ENCODE measurements at places on chromosomes 12 and 14.

DNA sequence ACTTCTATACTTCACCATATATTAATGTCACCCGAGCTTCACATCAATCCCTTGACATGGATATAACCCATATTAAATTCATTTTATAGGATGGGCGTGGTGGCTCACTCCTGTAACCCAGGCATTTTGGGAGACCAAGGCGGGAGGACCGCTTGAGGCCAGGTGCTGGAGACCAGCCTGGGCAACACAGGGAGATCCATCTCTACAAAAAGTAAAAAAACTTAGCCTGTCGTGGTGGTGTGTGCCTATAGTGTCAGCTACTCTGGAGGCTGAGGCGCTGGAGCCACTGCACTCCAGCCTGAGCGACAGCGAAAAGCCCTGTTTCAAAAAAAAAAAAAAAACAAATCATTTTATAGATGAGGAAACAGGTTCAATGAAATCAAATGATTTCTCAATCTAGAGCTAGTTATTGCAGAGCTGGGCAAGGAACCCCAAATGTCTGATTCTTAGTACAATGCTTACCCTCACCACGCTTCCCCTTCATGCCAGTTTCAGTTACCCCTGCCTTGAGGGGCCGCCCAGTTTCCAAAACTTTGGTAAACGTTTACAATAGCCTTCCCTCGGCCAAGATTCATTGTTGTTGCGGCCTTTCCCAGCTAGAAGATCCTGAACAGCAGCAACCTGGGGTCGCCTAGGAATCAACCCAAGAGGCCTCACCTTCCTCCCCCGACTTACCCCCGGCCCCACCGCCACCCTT is 751 bp downstream of the PSMB5 start:
- no peaks in the 10 kb centered on the region for H3K27me3 ChIP-seq
- H3K4me1 ChIP-seq, result peaks cover 29% of the 10 kb centered on the region
- peak overlapping the region; percentile 87 for H3K4me3 ChIP-seq
- H3K27ac ChIP-seq, result peak overlapping the region; percentile 95

DNA sequence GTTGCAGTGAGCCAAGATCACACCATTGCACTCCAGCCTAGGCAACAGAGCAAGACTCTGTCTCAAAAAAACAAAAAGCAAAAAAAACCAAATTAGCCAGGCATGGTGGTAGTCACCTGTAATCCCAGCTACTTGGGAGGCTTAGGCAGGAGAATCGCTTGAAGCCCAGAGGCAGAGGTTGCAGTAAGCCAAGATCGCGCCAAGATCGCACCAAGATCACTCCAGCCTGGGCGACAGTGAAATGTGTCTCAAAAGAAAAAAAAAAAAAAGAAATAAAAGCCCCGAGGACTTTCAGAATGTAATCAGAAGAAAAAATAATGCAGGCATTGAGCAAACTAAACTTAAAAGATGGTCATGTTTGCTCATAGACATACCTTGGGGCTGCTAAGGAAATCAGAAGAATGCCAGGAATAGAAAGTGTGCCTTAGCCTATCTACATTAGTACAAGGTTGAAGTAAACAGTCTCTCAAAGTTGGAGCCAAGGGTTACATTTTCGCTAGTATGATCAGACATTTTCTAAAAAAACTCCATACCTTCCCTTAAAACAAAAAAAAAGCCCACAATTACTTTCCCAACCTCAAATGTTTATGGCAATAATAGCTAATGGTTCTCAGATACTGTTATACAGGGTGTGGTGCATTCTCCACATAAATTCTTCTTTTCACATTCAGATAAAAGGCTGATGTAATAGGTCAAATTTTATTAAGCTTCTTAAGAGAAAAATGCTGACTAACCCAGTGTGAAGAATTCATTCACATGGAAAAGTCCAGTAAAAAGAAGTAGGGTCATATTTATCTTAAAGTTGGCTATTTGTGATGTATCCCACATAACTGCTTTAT is 15.8 kb downstream of the DTD2 start:
- no peak overlapping the region for H3K4me3 ChIP-seq
- no peaks in the 10 kb centered on the region for H3K36me3 ChIP-seq
- H3K27me3 ChIP-seq, result no peaks in the 10 kb centered on the region
- DNase-seq, result no peak
- no peaks in the 10 kb centered on the region for H3K4me1 ChIP-seq

DNA sequence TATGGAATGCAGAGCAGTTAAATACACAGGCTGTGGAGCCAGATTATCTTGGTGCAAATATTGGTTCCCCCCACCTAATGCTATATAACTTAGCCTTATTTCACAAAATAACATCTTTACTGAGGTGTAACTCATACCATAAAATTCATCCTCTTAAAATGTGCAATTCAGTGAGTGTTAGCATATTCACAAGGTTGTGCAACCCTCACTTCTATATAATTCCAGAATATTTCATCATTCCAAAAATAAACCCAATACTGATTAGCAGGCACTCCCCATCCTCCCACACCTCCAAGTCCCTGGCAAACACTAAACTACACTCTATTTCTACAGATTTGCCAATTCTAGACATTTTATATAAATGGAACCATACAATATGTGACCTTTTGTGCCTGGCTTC is 116.3 kb upstream of the CNTN1 start:
- DNase-seq, result no peak
- no peak overlapping the region for H3K27ac ChIP-seq
- no peaks in the 10 kb centered on the region for H3K27me3 ChIP-seq
- no peak overlapping the region for H3K4me3 ChIP-seq
- no peaks in the 10 kb centered on the region for H3K36me3 ChIP-seq

- no peaks in the 10 kb centered on the region for H3K27me3 ChIP-seq
- no peak overlapping the region for H3K4me3 ChIP-seq
- H3K27ac ChIP-seq, result no peak overlapping the region
- peaks cover 18% of the 10 kb centered on the region for H3K36me3 ChIP-seq
- no peak for DNase-seq
These were observed 13.0 kb downstream of the TCP11L2 start for GRCh38 chr12:106315523-106315922.

- no peak for DNase-seq
- no peak overlapping the region for H3K27ac ChIP-seq
- H3K4me1 ChIP-seq, result no peaks in the 10 kb centered on the region
- H3K36me3 ChIP-seq, result no peaks in the 10 kb centered on the region
- no peaks in the 10 kb centered on the region for H3K27me3 ChIP-seq
- H3K4me3 ChIP-seq, result no peak overlapping the region
These were observed 59.8 kb upstream of the KRR1 start for GRCh38 chr12:75571204-75571603.

DNA sequence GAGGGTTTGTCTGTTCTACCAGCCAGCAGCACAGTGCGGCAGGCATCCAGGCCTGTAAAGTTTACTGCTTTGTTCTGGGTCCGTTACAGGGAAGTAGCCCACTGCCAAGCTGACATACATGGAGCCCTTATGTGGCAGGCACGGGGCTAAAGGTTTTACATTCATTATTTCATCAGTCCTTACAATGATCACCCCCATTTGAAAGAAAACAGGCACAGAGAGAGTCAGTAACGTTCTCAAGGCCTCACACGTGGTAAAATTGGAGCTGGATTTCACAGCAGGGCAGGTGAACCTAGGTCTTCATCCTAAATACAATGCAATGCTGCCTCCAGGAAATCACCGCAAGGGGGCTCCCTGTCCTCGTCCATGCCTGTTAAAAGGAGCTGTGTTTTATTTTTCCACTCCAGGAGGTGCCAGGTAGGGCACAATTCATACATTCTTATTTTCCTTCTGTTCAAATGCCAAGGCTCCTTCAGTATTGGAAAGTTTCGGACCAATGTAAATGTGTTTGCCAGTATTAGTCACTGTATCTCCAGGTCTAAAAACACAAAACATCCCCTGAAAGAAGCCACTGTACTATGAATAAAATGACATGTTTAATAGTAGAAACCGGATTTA is 172.2 kb upstream of the GZMB start:
- no peak overlapping the region for H3K4me3 ChIP-seq
- H3K27me3 ChIP-seq, result no peaks in the 10 kb centered on the region
- no peak for DNase-seq
- H3K4me1 ChIP-seq, result peaks cover 4% of the 10 kb centered on the region
- no peaks in the 10 kb centered on the region for H3K36me3 ChIP-seq

- H3K27me3 ChIP-seq, result no peaks in the 10 kb centered on the region
- H3K4me3 ChIP-seq, result no peak overlapping the region
- no peaks in the 10 kb centered on the region for H3K36me3 ChIP-seq
- H3K4me1 ChIP-seq, result no peaks in the 10 kb centered on the region
These were observed 1028.2 kb upstream of the USP15 start for GRCh38 chr12:61232040-61232439.

GRCh38 chr14:59293935-59294661 is 105.6 kb downstream of the DAAM1 start:
- H3K4me3 ChIP-seq, result no peak overlapping the region
- H3K4me1 ChIP-seq, result peaks cover 9% of the 10 kb centered on the region
- no peak for DNase-seq
- H3K36me3 ChIP-seq, result no peaks in the 10 kb centered on the region
- peak overlapping the region; percentile 22 for H3K27ac ChIP-seq

GRCh38 chr12:93563807-93564538 is 8.5 kb upstream of the SOCS2 start:
- no peak for DNase-seq
- no peaks in the 10 kb centered on the region for H3K4me1 ChIP-seq
- no peaks in the 10 kb centered on the region for H3K27me3 ChIP-seq
- no peaks in the 10 kb centered on the region for H3K36me3 ChIP-seq
- no peak overlapping the region for H3K4me3 ChIP-seq

- no peaks in the 10 kb centered on the region for H3K4me1 ChIP-seq
- H3K27ac ChIP-seq, result no peak overlapping the region
- DNase-seq, result no peak
- H3K27me3 ChIP-seq, result no peaks in the 10 kb centered on the region
- H3K36me3 ChIP-seq, result peaks cover 9% of the 10 kb centered on the region
- no peak overlapping the region for H3K4me3 ChIP-seq
These were observed 22.3 kb downstream of the IFT43 start for GRCh38 chr14:76007852-76008251.
